Suprapubic skin (tissue), 4 donors: ENCODE measurements at places on chromosomes 4 and X.

- H3K27me3 ChIP-seq = no peaks in the 10 kb centered on the region
- H3K27ac ChIP-seq = peak overlapping the region; percentile 3
- no peak overlapping the region for H3K4me3 ChIP-seq
- H3K4me1 ChIP-seq = peaks cover 2% of the 10 kb centered on the region
Observed at GRCh38 chr4:27005905-27006590, 145.4 kb downstream of the STIM2 start.

DNA sequence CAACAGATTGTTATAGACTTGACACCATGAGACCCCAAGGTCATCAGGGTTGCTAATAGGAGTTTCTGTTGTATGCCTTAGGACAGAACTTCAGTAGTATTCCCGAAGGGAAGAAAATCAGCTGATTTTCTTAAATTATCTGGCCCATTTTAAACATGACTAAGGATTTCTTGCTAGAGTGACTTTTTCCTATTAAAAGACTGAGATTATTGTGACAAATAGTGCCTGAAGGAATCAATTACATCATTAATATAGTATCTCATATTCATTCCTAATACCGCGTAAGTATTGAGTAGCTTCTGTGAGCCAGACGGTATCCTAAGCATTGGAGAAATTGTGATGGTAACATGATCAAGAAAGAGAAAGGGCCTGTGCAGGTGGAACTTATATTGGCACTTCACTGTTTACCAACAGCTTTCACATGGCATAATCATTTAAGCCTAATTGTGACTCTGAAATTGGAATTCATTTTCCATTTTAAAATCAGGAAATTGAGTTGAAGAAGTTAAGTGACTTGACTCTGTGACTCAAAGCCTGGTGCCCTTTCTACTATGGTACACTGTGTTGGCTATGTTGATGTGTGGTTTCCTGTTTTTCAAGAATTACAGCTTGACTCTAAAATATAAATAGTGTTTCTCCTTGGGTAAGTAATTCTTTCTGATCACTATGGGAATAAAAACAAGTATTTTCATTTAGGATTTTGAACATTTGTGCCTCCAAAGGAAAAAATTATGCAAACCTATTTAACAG, 4.1 kb downstream of the AFF1 start:
- H3K27me3 ChIP-seq = no peaks in the 10 kb centered on the region
- DNase-seq = no peak

DNA sequence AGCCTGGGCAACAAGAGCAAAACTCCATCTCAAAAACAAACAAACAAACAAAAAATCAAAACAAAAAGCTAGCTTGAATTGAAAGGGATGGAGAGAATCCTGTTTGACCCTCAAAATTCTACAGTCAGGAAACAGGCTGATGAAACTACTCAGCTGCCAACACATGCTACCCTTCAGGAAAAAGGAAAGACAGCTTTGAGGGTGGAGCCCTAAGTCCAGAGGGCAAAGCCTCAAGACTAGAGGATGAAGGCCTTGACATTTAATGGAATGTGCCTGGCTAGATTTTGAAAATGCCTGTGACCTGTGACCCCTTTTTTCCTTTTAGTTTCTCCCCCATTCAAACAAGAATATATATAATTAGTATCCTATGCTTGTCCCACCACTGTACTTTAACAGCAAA, 27.1 kb downstream of the MORC4 start:
- H3K36me3 ChIP-seq = no peaks in the 10 kb centered on the region
- no peak overlapping the region for H3K4me3 ChIP-seq
- H3K27me3 ChIP-seq = no peaks in the 10 kb centered on the region
- DNase-seq = no peak
- H3K4me1 ChIP-seq = no peaks in the 10 kb centered on the region
- no peak overlapping the region for H3K27ac ChIP-seq

DNA sequence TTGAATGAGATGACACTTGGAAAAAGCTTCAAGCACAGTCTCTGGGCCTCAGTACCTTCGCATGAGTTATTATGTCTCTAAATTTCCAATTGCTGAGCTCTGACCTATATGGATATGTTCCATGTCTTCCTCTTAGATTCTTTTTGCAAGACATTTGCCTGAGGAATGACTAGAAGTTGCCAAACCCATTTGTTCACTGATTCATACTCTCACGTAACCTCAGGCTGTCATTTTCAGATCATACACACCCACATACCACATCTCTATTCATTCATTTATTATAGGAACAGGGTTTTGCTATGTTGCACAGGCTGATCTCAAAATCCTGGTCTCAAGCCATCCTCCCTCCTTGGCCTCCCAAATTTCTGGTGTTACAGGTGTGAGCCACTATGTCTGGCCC, 2137.1 kb upstream of the TENM3 start:
- H3K4me1 ChIP-seq = no peaks in the 10 kb centered on the region
- H3K27ac ChIP-seq = no peak overlapping the region
- no peak for DNase-seq
- no peaks in the 10 kb centered on the region for H3K27me3 ChIP-seq
- no peaks in the 10 kb centered on the region for H3K36me3 ChIP-seq
- no peak overlapping the region for H3K4me3 ChIP-seq

DNA sequence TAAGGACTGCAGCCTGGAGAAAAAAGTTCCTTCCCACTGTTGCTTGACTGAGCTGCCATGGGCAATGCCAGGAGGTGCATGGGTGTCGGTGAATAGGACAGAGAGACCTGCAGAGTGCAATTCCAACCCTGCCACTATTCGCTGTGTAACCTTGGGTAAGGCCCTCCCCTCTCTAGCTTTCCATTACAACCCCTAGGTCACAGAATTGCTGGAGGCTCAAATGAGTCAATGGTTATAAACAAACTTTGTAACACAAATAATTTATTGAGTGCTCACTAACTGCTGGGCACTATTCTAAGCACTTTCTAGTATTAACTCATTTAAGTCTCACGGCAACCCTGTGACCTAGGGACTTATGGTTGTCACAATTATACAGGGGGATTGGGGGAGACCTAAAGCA, 37.8 kb downstream of the PJA1 start:
- H3K4me1 ChIP-seq = peaks cover 4% of the 10 kb centered on the region
- no peak overlapping the region for H3K27ac ChIP-seq
- no peak for DNase-seq
- H3K4me3 ChIP-seq = no peak overlapping the region

DNA sequence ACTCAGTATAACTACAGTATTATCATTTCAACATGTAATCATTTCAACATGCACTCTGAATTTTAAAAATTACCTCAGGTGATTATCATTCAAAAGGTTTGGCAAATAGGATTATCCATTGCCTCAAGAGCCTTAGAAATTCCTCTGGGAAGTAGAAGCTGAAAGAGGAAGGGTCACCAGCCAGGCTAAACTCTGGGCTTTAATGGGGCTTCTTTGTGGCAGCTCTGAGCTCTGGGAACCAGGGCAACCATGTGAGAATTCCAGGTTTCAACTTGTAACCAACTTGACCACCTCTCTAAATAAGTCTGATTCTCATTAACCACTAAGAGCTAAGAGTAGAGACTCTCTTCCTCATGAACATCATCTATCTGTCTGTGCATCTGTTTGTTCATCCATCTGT, 117.2 kb upstream of the MED14 start:
- no peak for DNase-seq
- H3K4me3 ChIP-seq = no peak overlapping the region
- H3K27ac ChIP-seq = no peak overlapping the region

- no peak overlapping the region for H3K4me3 ChIP-seq
- DNase-seq = peak; percentile 14
- no peaks in the 10 kb centered on the region for H3K27me3 ChIP-seq
- peaks cover 72% of the 10 kb centered on the region for H3K36me3 ChIP-seq
Observed at GRCh38 chr4:2642968-2643367, 106.5 kb downstream of the FAM193A start.

GRCh38 chr4:39305912-39306677, 60.1 kb downstream of the RFC1 start:
- no peaks in the 10 kb centered on the region for H3K27me3 ChIP-seq
- no peaks in the 10 kb centered on the region for H3K4me1 ChIP-seq
- no peak overlapping the region for H3K27ac ChIP-seq
- peaks cover 83% of the 10 kb centered on the region for H3K36me3 ChIP-seq
- H3K4me3 ChIP-seq = no peak overlapping the region

DNA sequence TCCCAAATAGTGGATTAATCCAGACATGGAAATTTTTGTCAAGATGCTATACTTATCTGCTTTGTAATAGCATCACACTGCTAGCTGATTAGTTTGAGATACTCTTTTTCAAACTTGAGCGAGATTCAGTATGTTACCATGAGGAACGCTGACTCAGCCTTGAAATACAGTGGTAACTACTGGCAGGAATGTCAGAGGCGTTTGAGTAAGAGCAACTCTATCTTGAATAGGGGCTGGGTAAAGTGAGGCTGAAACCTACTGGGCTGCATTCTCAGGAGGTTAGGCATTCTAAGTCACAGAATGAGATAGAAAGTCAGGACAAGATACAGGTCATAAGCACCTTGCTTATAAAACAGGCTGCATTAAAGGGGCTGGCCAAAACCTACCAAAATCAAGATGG, 2519.6 kb downstream of the ARAP2 start:
- H3K4me1 ChIP-seq = no peaks in the 10 kb centered on the region
- no peak overlapping the region for H3K4me3 ChIP-seq
- no peaks in the 10 kb centered on the region for H3K27me3 ChIP-seq
- DNase-seq = no peak
- no peak overlapping the region for H3K27ac ChIP-seq

GRCh38 chr4:124132161-124132560, 580.4 kb downstream of the ANKRD50 start:
- no peak overlapping the region for H3K27ac ChIP-seq
- no peaks in the 10 kb centered on the region for H3K36me3 ChIP-seq
- H3K4me1 ChIP-seq = peaks cover 4% of the 10 kb centered on the region
- no peaks in the 10 kb centered on the region for H3K27me3 ChIP-seq
- no peak for DNase-seq
- H3K4me3 ChIP-seq = no peak overlapping the region

GRCh38 chrX:1502241-1502640, 34.7 kb downstream of the P2RY8 start:
- H3K27me3 ChIP-seq = no peaks in the 10 kb centered on the region
- no peaks in the 10 kb centered on the region for H3K4me1 ChIP-seq
- peak; percentile 30 for DNase-seq
- H3K4me3 ChIP-seq = no peak overlapping the region
- no peak overlapping the region for H3K27ac ChIP-seq
- no peaks in the 10 kb centered on the region for H3K36me3 ChIP-seq

DNA sequence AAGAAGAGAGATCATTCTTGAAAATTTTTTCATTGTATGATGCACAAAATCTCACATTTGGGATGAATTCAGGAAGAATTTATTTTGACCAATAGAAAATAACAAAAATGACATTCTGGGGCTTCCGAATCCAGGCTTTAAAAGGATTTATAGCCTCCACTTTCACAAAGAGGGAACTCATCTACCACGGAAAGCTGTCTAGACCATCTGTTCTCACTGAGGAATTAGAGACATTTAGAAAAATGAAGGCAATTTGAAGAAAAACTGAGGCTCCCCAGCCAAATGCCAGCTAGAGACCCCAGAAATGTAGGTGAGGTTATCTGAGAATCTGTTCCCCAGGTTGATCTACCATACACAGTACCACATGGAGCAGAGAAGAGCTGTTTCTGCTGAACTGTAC, 464.3 kb downstream of the TMA16 start:
- no peaks in the 10 kb centered on the region for H3K36me3 ChIP-seq
- H3K27me3 ChIP-seq = no peaks in the 10 kb centered on the region
- no peaks in the 10 kb centered on the region for H3K4me1 ChIP-seq
- no peak overlapping the region for H3K4me3 ChIP-seq
- DNase-seq = no peak
- H3K27ac ChIP-seq = no peak overlapping the region

GRCh38 chr4:82223715-82224114, 150.1 kb downstream of the HNRNPD start:
- H3K36me3 ChIP-seq = no peaks in the 10 kb centered on the region
- no peaks in the 10 kb centered on the region for H3K4me1 ChIP-seq
- H3K27ac ChIP-seq = no peak overlapping the region
- no peaks in the 10 kb centered on the region for H3K27me3 ChIP-seq

GRCh38 chrX:122945328-122945727, 238.8 kb upstream of the GRIA3 start:
- H3K4me1 ChIP-seq = no peaks in the 10 kb centered on the region
- no peaks in the 10 kb centered on the region for H3K27me3 ChIP-seq
- no peak overlapping the region for H3K4me3 ChIP-seq
- no peak for DNase-seq
- no peak overlapping the region for H3K27ac ChIP-seq

DNA sequence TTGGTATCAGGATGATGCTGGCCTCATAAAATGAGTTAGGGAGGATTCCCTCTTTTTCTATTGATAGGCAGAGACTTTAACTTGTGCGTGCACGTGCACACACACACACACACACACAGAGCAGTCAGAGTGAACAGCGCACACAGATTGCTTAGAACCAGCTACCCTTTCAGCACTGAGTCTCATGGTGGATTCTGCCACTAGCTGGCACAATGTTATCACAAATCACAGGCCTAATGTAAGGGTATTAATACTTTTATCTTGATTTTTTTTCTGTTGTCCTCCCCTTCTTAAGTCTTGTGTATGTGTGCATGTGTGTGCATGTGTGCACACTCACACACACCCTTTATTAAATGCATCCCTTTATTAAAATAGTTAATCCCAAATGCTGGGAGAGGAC, 53.2 kb downstream of the HADH start:
- peaks cover 7% of the 10 kb centered on the region for H3K4me1 ChIP-seq
- no peaks in the 10 kb centered on the region for H3K36me3 ChIP-seq
- H3K27me3 ChIP-seq = no peaks in the 10 kb centered on the region
- H3K27ac ChIP-seq = no peak overlapping the region

- H3K27me3 ChIP-seq = no peaks in the 10 kb centered on the region
- H3K4me1 ChIP-seq = no peaks in the 10 kb centered on the region
- H3K36me3 ChIP-seq = no peaks in the 10 kb centered on the region
- no peak overlapping the region for H3K4me3 ChIP-seq
- H3K27ac ChIP-seq = no peak overlapping the region
- DNase-seq = no peak
Observed at GRCh38 chrX:84118315-84118714, 69.7 kb downstream of the RPS6KA6 start.

- H3K27ac ChIP-seq = no peak overlapping the region
- H3K27me3 ChIP-seq = no peaks in the 10 kb centered on the region
Observed at GRCh38 chrX:13194291-13195103, 125.4 kb downstream of the ATXN3L start.

DNA sequence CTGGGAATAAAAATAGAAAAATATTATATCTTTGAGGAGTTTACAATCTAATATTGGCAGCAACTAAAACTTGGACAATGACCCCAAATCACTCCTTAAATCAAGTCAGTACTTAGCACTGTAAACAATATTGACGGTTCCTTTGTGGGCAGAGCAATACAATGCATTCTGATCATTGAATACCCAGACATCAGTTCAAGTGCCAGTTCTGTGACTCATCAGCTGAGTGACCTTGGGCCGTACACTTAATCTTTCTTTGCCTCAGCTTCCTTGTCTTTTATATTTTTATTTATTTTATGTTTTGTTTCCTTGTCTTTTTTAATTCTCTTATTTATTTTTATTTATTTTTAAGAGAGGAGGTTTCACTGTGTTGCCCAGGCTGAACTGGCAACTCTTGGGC, 112.2 kb upstream of the ANXA3 start:
- H3K27ac ChIP-seq = no peak overlapping the region
- H3K4me1 ChIP-seq = no peaks in the 10 kb centered on the region
- no peaks in the 10 kb centered on the region for H3K36me3 ChIP-seq
- DNase-seq = no peak

- H3K4me1 ChIP-seq = peaks cover 13% of the 10 kb centered on the region
- H3K27me3 ChIP-seq = peaks cover 24% of the 10 kb centered on the region
- no peak overlapping the region for H3K27ac ChIP-seq
- H3K4me3 ChIP-seq = no peak overlapping the region
- DNase-seq = peak; percentile 44
Observed at GRCh38 chr4:7381221-7381889, 53.4 kb downstream of the PSAPL1 start.
